ENCODE measurements at places on chromosomes 7 and 10.

- no peak for DNase-seq
Measured at GRCh38 chr10:121774813-121775212, 153.0 kb downstream of the ATE1 start.

- DNase-seq: no peak
Measured at GRCh38 chr10:17229717-17229966, 1.6 kb downstream of the VIM start.

GRCh38 chr10:30433730-30434272 lies at the start of gene MAP3K8:
TSS of gene MAP3K8 (plus strand) at chr10:30434184. CDS start at chr10:30438939, 4,755 bp downstream.
- DNase-seq: peak; percentile 69

DNA sequence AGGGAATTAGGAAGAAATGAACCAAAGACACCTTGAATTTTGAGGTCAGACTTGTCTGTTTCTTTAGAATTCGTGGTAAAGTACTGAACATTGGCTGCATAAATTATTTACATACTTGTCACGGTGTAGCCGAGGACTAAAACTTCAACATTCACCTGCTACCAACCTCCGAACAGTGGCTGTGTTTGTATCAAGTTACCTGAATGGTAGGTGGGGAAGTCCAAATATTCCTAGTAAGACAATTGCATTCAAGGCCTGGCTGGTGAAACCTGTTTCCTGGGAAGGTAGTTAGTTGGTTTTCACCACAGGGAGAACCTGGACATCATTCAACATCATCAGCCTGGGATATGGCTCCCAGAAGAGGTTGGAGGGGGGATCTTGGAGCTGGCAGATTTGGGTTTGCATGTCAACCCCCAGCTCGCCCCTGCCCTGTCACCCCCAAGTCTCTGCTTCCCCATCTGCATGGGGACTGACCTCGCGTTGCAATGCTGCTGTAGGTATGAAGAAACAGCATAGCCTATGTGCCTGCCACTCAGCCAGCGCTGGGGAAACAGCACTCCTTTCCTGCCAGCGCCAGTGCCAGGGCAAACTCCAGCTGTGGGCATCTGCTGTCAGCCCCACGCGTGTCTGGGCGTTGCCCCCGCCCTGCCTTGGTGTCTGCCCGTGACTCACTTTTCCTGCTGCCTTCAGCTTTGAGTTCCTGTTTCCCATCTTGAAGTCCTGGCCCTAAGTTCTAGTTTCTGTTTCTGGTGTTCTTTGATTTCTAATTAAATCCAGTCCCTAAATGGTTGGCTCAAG lies 12.7 kb upstream of the LARP4B start:
- DNase-seq: no peak

GRCh38 chr7:108529341-108529740 lies 3.4 kb upstream of the PNPLA8 start:
- no peak for DNase-seq

GRCh38 chr7:25710959-25711358 lies 441.0 kb upstream of the NFE2L3 start:
- no peak for DNase-seq

DNA sequence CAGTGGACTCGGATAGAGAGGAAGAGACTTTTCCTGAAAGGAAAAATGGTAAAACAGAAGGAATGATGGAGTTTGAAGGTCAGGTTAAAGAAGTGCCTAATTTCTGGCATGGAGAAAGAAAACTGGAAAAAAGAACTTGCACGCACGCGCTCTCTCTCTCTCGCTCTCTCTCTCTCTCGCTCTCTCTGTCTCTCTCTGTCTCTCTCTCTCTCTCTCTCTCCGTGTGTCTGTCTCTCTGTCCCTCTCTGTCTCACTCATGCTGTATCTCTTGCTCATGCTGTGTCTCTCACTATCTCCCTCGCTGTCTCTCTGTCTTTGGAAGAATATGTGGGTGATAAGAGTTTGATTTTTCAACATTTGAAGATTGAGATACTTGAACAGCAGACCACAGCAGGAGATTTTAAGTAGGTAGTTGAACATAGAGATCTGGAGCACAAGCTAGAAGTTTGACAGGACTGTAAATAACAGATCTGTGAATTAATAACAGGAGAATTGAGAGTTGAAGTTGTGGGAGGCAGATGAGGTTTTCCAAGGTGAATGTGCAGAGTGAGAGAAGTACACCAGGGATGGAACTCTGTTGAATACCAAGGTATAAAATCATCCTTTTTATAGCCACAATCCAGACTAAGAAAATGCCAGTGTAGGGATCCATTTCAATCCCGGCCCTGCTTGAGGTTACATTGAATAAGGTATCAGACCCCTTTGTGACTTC lies 33.1 kb downstream of the ADD3 start:
- DNase-seq: no peak

GRCh38 chr10:33653584-33654367 lies 319.3 kb upstream of the NRP1 start:
- DNase-seq: no peak

GRCh38 chr7:27640884-27641574 lies 21.7 kb downstream of the HIBADH start:
- no peak for DNase-seq

DNA sequence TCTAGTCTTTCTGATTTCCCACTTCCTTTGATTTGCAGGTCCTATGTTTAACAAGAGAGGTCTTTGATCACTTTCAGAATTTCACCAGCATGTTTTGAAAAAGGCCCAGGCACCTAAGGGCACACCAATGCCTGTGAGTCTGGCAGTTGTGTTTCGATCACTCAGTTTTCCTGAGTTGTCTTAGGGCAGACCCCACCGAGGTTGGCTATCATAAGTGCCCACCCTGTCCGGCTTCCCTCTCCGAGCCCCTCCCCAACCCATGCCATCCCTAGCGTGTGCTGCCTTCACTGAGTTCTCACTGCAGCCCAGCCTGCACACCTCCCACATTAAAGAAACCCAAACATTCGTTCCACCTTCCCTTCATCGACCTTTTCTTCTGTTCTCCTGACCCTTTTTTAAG lies 257.9 kb downstream of the GRID1 start:
- no peak for DNase-seq

- no peak for DNase-seq
Measured at GRCh38 chr7:74262639-74263398, 8.6 kb upstream of the RFC2 start.

GRCh38 chr7:132244903-132245480 lies 331.3 kb downstream of the PLXNA4 start:
- no peak for DNase-seq

DNA sequence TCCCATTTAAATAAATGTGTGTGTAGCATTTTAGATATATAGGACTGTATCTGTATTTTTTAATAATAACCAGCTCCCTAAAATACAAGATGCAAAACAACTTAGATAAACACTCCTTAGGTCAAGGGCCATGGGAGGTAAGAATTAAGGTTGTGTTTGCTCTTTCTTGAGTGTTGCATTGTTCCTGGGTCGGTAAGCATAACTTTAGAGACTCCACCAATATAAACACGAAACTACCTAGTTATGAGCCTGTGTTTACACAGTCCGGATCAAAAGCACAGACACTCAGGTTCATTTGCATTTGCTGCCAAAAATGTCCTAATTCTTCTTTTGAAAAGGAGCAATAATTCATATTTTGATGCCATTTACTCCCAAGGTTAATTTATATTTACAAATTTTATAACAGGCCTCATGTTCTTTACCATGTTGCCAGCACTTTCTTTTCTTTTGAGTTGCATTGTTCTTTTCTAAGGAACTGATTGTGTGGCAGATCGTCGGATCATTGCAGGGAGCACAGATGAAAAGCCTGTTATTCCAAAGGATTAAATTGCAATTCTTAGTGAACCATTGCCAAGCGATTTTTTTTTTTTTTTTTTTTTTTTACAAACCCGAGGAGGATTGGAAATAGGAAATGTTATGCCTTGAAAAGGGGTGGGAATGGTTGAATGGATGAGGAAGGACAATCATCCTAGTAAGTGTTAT lies 45.8 kb upstream of the GLCCI1 start:
- DNase-seq: no peak

GRCh38 chr10:47224546-47225218 lies 75.3 kb upstream of the GDF10 start:
- DNase-seq: no peak

- DNase-seq: no peak
Measured at GRCh38 chr10:62373995-62374861, at the start of gene ZNF365. TSS of gene ZNF365 (plus strand) at chr10:62374369. CDS start at chr10:62376194, 1,825 bp downstream.

- no peak for DNase-seq
Measured at GRCh38 chr10:49562893-49563292, 24.0 kb upstream of the ERCC6 start.

GRCh38 chr7:82821037-82821436 lies 341.6 kb downstream of the PCLO start:
- no peak for DNase-seq

- no peak for DNase-seq
Measured at GRCh38 chr7:132450188-132450587, 126.1 kb downstream of the PLXNA4 start.

- no peak for DNase-seq
Measured at GRCh38 chr7:824081-824480, 8.2 kb upstream of the SUN1 start.

GRCh38 chr10:84903320-84903719 lies 574.9 kb downstream of the CCSER2 start:
- DNase-seq: no peak

GRCh38 chr7:75813781-75814236 lies at the start of gene CCL24:
TSS of gene CCL24 (minus strand) at chr7:75813806. CDS start at chr7:75813715, 91 bp downstream.
- DNase-seq: no peak

DNA sequence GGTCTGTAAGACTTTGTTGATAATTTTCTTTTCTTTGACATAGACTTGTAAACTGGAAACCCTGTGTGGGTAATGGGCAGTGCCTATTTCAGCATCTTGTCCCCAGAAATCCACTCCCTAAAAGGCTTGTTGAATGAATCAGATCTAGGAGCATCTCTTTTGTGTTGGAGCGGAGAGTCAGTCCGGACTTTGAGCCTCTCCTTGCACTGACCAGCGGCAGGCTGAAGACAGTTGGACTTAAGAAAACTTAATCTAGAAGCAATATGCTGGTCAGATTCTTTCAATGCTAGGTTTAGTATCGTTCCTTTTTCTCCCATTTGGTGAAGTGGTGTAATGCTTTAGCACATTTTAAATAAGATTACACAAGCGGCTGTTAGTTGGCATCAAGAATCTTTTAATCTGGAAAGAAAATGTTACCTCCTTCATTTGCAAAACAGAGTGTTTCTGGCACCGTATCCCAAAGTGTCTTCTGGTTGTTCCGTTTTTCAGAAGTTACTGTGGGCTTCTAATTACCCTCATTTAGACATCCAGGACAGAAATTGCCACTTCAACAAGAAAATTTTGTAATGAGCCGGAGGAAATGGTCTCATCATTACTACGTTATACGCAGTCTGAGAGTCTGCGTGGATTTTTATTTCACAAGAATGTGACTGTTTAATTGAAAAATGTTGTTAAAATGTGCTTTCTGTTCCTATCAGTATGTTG lies 74.7 kb downstream of the CUX1 start:
- no peak for DNase-seq

- DNase-seq: no peak
Measured at GRCh38 chr7:81079746-81080145, 160.9 kb upstream of the SEMA3C start.

DNA sequence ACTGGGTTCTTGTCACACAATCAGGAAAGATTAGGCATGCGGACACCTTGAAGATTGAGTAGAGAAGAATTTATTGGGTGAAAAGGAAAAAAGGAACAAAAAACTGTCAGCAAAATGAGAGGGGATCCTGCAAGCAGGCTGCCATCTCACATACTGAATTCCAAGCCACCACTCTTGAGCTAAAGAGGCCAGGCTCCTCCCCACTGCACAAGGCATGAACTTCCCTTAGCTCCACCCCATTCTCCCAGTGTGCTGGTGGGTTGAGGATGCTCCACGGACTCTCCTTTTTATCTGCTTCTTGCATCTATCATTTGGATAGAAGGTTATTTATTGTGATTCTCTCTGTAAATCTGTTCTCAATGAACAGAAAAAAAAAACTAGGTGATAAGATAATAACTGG lies 79.6 kb downstream of the ANKRD7 start:
- no peak for DNase-seq

DNA sequence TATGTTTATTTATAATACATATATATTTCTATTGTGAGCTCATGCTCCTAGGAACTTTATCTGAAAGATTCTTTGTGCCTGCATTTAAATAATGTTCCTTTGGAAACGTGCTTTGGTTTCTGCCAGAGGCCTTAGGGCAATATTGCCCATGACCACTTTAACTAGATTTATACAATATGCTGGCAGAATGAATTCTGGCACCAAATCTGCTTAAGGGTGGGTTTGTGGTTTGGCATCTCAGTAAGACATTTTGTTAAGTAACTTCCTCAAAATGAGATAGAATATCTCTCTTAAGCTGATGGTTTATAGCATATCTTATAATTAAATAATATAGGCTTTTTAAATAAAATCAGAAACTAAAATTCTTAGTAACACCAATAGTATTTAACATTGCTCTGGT lies 252.9 kb downstream of the RNLS start:
- no peak for DNase-seq

- DNase-seq: no peak
Measured at GRCh38 chr7:156560075-156560474, 80.5 kb upstream of the RNF32 start.

DNA sequence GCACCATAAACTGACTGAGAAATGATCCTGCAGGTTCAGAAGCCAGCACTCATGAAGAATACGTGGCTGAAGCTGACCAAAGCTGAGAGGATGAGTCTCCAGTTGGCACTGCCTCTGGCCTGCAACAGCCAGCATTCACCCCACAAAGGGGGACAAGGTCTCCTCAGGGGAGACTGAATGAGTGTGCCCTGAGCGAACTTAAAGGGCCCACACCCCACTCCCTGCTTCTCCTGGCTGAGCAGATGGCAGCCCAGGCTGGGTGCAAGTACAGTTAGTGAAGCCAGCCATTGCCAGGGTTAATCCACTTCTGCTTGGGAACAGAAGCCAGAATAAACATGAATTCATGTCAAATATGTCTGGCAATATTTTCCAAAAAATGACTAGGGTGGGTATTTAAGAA lies 98.1 kb downstream of the PPP1R17 start:
- DNase-seq: no peak

GRCh38 chr10:129074939-129075338 lies 392.1 kb upstream of the MGMT start:
- no peak for DNase-seq

- DNase-seq: no peak
Measured at GRCh38 chr10:98855403-98856189, 380.1 kb downstream of the HPSE2 start.

DNA sequence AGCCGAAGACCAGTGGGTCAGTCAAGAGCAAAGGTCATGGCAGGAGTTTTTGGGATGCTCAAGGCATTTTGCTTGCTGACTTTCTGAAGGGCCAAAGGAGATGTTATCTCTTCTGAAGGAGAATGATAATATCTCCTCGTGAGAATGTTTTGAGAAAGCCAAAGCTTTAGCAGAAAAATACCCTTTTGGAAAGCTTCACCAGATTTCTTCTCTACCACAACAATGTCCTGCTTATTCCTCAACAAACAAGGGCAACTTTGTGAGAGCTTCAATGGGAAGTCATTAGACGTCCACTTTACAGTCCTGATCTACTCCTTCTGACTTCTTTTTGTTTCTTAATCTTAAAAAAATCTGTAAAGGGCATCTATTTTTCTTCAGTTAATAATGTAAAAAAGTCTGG lies 132.8 kb upstream of the DNAJB12 start:
- no peak for DNase-seq

- DNase-seq: no peak
Measured at GRCh38 chr10:115046686-115047236, 46.4 kb upstream of the ATRNL1 start.

Measured in omental fat pad (tissue), 4 donors.